Mesothelial cell of epicardium (in vitro differentiated cells): ENCODE measurements at places on chromosomes 6 and 20. TPM values are rescaled to one million over a fixed set of nuclear protein-coding genes. Genes with fewer than 3 reads are reported as not detected.
A peak's percentile ranks its signal among the peaks of the same experiment; 100 is the strongest.

Gene SAMD10
- 10.3 to 11.7 TPM (median 11.4 TPM) in 3 replicates for total RNA-seq

GRCh38 chr20:63161176-63161651 is 54.7 kb downstream of the YTHDF1 start:
- H3K36me3 ChIP-seq, result no peaks in the 10 kb centered on the region
- DNase-seq, result no peak
- H3K4me3 ChIP-seq, result no peak overlapping the region
- H3K27ac ChIP-seq, result no peak overlapping the region
- H3K4me1 ChIP-seq, result no peaks in the 10 kb centered on the region

- no peak overlapping the region for H3K4me3 ChIP-seq
- H3K36me3 ChIP-seq, result no peaks in the 10 kb centered on the region
- H3K27me3 ChIP-seq, result peaks cover 60% of the 10 kb centered on the region
- H3K4me1 ChIP-seq, result peaks cover 41% of the 10 kb centered on the region
- no peak overlapping the region for H3K27ac ChIP-seq
Measured at GRCh38 chr6:45724511-45724910, 291.1 kb downstream of the CLIC5 start.

DNA sequence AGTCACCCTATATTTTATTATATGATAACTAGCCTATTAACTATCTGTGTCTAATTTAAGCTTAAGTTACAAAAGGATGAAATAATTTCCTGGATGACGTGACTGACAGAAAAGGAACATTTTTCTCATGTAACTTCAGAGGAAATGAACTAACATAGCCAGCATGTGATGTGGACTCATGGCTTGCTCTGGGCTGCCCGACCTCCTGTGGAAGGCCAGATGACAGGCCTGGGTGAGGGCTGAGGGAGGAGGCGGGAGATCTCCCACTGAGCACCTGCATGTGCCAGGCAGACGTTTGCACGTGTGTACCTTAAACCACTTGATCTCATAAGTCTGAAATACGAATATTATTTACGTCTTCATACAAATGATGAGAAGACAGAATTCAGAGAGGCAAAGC is 321.1 kb downstream of the SYNE1 start:
- H3K4me3 ChIP-seq, result no peak overlapping the region
- peaks cover 49% of the 10 kb centered on the region for H3K36me3 ChIP-seq
- no peak overlapping the region for H3K27ac ChIP-seq
- peaks cover 11% of the 10 kb centered on the region for H3K4me1 ChIP-seq
- DNase-seq, result no peak

DNA sequence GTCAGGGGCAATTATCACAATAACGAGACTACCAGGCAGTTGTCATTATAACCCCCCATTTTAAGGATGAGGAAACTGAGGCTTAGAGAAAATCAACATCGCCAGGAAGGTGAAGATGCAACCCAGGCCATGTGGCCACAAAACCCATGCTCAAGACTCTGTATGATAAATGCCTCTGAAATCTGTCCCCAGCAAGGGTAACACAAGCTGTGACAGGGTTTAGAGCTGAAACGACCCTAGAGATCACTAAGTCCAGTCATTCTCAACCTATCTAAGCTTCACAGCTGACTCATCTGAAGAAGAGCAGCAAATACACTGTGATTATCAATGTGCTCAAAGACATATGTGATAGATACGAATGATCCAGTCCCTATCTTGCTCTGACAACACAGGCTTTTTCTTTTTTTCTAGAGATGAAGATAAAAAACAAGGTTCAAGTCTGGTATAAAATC is 47.0 kb downstream of the ARHGAP18 start:
- no peak for DNase-seq
- no peak overlapping the region for H3K4me3 ChIP-seq
- peak overlapping the region; percentile 40 for H3K27ac ChIP-seq
- no peaks in the 10 kb centered on the region for H3K36me3 ChIP-seq

- no peaks in the 10 kb centered on the region for H3K27me3 ChIP-seq
- H3K4me1 ChIP-seq, result peaks cover 12% of the 10 kb centered on the region
- DNase-seq, result no peak
- H3K4me3 ChIP-seq, result no peak overlapping the region
- H3K36me3 ChIP-seq, result no peaks in the 10 kb centered on the region
- H3K27ac ChIP-seq, result no peak overlapping the region
Measured at GRCh38 chr6:37061157-37061804, 55.8 kb downstream of the FGD2 start.

Gene NOX3
- total RNA-seq, result not detected in 3 replicates

Gene ZNF292
- 106 to 112 TPM (median 108 TPM) in 3 replicates for total RNA-seq

Gene SLC17A9
- total RNA-seq, result 5.3 to 7.1 TPM (median 5.7 TPM) in 3 replicates

Gene TPD52L1
- total RNA-seq, result 200 to 212 TPM (median 209 TPM) in 3 replicates

DNA sequence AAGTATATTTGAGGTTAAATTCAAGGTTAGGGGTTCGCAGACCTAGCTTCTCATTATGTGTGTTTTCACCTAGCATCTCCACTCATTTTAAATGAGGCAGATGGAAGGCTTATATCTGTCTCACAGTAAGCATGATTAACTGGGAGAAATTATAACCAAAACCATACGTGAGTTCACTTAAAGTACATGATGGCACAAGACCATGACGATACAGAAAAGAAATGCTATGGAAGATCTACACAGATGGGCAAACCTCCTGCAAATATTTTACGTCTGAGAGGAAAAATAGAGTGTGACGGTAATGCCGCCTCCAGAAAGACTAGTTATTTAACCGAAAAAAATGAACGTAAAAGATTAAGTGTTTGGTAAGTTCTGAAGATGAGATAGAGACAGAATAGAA is 337.8 kb downstream of the FARS2 start:
- DNase-seq, result no peak
- peaks cover 13% of the 10 kb centered on the region for H3K4me1 ChIP-seq
- no peaks in the 10 kb centered on the region for H3K27me3 ChIP-seq
- H3K27ac ChIP-seq, result no peak overlapping the region
- H3K36me3 ChIP-seq, result no peaks in the 10 kb centered on the region
- no peak overlapping the region for H3K4me3 ChIP-seq

Gene SYCP2L
- total RNA-seq, result 16.6 to 20.1 TPM (median 19.9 TPM) in 3 replicates

DNA sequence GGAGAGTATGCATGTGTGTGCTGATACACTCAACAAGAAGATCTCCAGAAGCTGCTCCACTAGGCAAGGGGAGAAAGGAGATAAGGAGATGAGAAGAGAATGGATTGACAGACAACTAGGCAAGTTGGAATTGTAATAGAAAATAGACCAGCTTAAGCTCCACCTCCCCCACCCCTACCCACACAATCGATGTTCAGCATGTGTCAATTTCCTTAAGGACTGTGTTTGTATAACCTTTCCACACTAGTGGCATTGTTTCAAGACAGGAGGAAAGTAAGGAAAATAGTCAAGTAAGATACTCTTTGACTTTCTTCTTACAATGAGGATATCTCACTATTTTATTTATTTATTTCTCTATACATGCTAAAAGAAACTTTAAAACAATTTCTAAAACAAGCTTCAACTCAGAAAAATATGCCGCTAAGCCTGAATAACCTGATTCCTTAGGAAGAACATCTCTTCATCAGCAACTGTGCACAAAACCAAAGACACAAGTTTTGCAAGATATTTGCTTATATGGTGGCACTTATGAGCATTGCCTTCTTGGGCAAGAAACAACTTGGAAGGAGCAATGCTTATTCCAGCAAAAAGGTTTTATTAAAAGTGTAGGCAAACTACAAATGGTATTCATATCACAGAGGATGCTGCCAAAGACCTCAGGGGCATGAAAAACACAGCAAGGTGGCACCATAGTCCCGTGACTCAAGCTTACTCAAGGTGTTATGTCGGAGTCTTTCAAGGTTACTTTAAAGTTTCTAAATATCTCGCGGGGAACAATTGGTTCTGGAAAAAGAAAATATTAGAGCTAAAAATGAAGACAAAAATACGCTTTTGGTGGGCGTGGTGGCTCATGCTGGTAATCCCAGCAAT is 249.1 kb downstream of the COL12A1 start:
- H3K27me3 ChIP-seq, result peaks cover 12% of the 10 kb centered on the region
- no peak overlapping the region for H3K27ac ChIP-seq
- DNase-seq, result no peak
- no peaks in the 10 kb centered on the region for H3K36me3 ChIP-seq
- no peaks in the 10 kb centered on the region for H3K4me1 ChIP-seq

DNA sequence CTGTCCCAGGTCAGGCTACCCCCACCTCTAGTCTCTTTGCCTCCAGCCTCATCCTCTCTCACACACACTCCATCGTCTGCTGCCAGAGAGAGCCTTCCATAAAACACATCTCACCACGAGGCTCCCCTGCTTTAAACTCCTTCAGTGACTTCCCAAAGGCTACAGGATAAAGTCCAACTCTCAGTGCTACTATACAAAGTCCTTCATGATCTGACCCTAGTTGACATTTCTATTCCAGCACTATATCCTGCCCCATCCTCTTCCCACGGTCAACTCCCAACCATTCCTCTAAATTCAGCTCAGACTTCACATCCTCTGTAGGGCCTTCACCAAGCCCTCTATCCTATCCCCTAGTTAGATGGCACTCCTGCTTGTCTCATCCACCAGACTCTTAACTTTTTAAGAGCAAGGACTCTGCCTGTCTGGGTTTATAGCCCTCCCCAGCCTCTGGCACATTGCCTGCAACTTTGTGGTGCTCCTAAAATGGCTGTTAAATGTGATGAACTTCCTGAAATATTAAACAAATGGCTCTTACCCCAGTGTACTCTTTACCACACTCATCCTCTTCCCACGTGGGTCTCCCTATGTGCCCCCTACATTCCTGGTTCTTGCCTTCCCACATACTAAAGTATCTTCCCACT is 36.1 kb downstream of the KIF16B start:
- H3K27ac ChIP-seq, result no peak overlapping the region
- DNase-seq, result no peak
- no peaks in the 10 kb centered on the region for H3K4me1 ChIP-seq
- H3K4me3 ChIP-seq, result no peak overlapping the region

DNA sequence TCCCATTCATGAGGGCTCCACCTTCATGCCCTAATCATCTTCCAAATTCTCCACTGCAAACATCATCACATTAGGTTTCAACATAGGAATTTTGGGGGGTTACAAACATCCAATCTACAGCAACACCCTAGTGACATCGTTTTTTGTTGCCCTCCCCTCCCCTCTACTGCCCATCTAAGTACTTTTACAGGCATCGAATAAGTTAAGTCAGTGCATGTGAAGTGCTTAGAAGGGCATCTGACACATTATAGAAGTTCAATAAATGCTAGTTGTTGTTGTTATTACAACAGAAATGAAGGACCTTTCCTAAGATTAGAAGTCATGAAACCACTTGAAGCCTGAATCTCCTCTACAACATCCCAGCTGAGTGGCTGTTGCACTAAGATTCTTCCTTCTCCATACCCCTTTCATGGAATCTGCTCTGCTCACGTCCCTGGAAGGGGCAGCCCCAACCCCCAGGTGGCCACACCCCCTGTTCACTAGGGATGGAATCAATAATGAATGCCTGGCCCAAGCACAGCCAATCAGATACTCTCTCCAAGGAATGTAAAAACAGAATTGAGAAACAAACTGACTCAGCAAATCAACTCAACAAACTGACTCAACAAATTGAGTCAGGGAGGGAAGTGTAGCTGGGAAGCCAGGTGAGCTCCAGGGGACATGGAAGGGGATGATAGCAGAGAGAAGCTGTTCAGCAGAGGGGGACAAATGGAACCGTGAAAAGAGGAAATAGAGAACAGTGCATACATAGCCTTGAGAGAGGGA is 3.9 kb upstream of the LRP11 start:
- peaks cover under 1% of the 10 kb centered on the region for H3K4me1 ChIP-seq
- H3K27me3 ChIP-seq, result peaks cover 10% of the 10 kb centered on the region
- no peak overlapping the region for H3K27ac ChIP-seq
- no peak overlapping the region for H3K4me3 ChIP-seq

GRCh38 chr6:108738684-108739416 is 109.4 kb upstream of the ARMC2 start:
- no peak for DNase-seq
- H3K36me3 ChIP-seq, result no peaks in the 10 kb centered on the region
- H3K27ac ChIP-seq, result no peak overlapping the region
- peaks cover 2% of the 10 kb centered on the region for H3K27me3 ChIP-seq

DNA sequence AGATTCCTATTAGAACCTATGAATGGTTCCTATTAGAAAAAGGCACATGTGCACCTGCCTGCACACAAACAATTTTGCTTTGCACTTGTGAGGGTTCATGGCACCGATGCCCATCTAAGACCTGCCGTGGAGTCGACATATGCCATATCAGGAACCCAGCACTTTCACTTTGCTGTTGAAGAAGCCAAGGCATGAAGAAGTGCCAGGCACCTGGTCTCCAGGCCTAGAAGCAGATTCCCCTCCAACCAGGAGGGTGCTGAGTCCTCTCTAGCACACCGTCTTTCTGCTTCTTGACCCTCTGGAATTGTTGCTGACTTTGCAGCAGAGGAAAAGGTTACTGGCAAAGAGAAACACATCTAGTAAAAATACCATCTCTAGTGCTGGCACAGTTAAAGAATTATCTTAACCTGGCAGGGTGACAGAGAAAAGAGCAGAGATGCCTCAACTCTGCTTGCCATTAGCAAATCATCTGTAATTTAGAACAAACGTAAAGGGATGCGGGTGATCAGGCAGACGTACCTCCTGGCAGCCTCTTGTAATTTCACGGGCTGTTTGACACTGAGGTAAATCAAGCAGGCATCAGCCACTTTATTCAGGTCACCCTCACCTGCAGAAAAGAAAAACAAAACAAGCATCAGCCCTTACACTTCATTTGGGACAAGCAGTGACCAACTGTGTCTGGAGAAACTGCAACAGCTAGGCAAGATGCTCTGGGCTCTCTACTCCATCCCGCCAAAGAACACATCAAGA is 37.2 kb downstream of the TTI1 start:
- H3K36me3 ChIP-seq, result peaks cover 40% of the 10 kb centered on the region
- no peaks in the 10 kb centered on the region for H3K27me3 ChIP-seq
- H3K4me3 ChIP-seq, result no peak overlapping the region
- H3K4me1 ChIP-seq, result peaks cover 32% of the 10 kb centered on the region
- H3K27ac ChIP-seq, result no peak overlapping the region
- no peak for DNase-seq

GRCh38 chr6:112014483-112014882 is 39.4 kb upstream of the CCN6 start:
- H3K36me3 ChIP-seq, result no peaks in the 10 kb centered on the region
- H3K27ac ChIP-seq, result no peak overlapping the region
- DNase-seq, result no peak
- H3K4me1 ChIP-seq, result peaks cover 23% of the 10 kb centered on the region

GRCh38 chr6:43833223-43833995 is 63.4 kb downstream of the VEGFA start:
- DNase-seq, result no peak
- H3K27ac ChIP-seq, result no peak overlapping the region
- H3K4me3 ChIP-seq, result no peak overlapping the region
- no peaks in the 10 kb centered on the region for H3K36me3 ChIP-seq

Gene CCN5
- not detected in 3 replicates for total RNA-seq

GRCh38 chr6:79650950-79651349 is 19.8 kb downstream of the SH3BGRL2 start:
- no peaks in the 10 kb centered on the region for H3K27me3 ChIP-seq
- H3K4me1 ChIP-seq, result peaks cover 7% of the 10 kb centered on the region
- no peak for DNase-seq

Gene TDRD6
- total RNA-seq, result 0.24 to 0.51 TPM (median 0.43 TPM) in 3 replicates

DNA sequence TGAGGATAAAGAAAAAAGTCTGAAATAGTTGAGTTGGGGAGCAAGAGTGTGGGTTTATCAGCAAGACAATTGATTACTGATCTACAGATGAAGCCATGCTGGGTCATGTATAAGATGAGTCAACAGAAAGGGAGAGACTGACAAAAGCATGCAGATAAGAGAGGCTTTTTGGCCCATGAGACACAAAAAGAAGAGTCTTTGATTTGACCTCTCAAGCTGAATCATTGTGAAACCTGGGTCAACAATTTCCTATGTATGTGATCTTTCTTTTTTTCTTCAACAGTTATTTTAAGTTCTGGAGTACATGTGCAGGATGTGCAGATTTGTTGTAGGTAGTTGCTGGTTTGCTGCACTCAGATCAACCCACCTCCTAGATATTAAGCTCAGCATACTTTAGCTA is 15.9 kb downstream of the RIMS1 start:
- H3K27ac ChIP-seq, result no peak overlapping the region
- H3K36me3 ChIP-seq, result no peaks in the 10 kb centered on the region
- H3K4me3 ChIP-seq, result no peak overlapping the region
- no peak for DNase-seq
- H3K27me3 ChIP-seq, result no peaks in the 10 kb centered on the region

Gene RNF114
- 54.2 to 57.1 TPM (median 54.5 TPM) in 3 replicates for total RNA-seq
